NCI-H524 (cell line): ENCODE measurements at places on chromosomes 16 and 17.

GRCh38 chr16:66397736-66398433, 29.2 kb upstream of the BEAN1 start:
- DNase-seq, result no peak

DNA sequence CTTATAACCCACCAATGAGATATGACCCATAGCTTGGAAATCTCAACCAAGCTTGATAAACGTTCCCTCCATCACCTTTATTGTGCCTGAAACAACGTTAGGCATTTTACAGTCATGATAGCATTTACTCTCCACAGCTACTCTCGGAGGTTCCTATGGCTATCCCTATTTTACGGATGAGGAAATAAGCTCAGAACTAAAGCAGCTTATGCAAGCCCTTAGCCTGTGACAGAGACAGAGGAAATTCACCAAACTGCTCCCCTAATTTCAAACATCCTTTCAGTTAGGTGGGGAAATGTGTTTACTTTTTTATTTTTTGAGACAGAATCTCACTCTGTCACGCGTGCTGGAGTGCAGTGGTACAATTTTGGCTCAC, 18.7 kb downstream of the DCUN1D3 start:
- no peak for DNase-seq

DNA sequence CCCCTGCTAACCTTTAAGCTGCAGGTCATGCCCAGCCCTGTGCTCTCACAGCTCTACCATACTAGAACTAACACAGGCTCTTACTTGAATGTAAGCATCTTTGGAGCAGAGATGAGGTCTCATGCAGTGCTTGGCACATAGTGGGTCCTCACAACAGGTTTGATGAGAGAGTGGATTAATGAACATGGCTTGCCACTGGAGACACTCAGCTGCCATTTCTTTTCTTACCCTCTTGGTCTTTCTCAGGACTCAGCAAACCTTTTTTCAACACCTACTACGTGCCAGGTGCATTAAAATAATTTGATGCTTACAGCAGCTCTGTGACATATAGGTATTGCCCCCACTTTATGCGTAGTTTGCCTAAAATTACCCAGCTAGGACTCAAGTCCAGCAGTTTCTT, 133.2 kb downstream of the MSI2 start:
- no peak for DNase-seq

DNA sequence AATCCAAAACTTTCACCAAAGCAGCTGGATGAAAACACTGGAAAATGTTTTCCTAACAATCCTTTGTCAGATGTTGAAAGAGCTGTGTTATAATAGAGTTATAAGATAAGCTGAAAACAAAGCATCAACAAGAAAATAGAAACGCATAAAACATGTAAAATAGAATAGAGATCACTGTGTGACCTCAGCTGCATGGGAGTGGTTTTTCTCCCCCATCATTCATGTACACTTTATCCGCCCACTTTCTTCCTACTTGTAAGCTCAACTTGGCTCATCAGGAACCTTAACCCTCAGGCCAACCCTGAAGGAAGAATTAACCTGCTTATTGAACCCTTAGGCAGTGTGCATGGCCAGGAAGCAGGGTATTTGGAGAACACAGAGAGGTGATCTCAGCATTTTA, 238.5 kb upstream of the PMFBP1 start:
- no peak for DNase-seq

DNA sequence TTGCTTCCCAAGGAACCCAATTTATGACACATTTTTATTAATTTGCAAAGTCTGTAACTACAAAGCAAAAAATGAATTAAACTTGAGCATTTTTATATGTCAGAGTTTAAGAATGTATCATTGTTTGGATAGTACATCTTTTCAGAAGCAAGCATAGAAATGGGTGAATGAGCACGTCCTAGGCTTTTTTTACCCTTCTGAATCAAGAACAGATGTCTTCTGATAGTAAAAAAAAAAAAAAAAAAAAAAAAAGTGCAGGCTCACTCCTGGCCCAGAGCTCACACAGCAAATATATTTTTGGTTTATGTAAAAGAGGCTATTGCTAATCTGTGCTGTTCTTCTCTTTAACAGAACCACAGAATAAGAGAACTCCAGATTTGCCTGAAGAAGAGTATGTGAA, 6.3 kb downstream of the TERF2IP start:
- no peak for DNase-seq

DNA sequence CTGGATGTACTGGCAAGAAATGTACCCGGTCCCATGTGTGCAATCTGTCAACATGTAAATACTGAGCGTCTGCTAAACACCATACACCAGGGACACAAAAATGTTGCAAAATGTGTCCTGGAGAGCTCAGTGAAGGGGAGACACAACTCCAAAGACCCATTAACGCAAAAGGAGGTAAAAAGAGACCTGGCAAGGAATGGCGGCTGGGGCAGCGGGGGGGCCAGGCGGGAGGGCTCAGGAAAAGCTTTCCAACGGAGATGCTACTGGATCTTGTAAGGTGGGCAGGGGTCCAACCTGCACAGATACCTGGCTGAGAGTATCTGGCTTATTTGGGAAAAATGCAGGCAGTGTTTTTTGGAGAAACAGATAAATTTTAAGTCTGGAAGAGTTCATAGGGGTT, 40.7 kb downstream of the ADCY9 start:
- no peak for DNase-seq

GRCh38 chr17:14107889-14108288, 38.6 kb downstream of the COX10 start:
- no peak for DNase-seq

DNA sequence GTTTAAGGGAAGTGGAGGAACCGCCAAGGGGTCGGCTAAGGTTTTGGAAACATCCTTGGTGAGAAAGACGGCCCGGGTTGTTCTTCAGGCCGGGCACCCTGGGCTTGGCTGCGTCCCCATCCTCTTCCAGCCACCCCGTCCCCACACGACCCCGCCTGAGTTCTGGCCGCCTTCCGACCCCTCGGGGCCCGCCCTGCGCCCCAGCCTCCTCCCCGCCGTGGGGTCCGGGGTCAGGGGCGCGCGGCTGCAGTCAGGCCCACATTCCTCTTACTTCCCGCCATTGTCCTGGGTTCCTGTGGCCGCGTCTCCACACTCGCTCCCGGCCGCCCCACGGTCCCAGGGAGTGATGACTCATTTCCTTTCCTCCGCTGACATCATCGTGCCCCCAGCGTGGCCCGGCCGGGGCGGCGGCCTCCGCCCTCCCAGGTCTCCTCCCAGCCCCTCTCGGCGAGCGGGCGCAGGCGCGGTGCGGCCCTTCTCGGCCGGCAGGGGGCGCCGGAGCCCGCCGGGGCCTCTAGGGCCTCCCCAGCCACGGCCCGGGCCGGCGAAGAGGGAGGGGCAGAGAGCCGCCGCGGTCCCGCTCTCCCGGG, 59.6 kb downstream of the WSB1 start:
- DNase-seq, result peak; percentile 78

DNA sequence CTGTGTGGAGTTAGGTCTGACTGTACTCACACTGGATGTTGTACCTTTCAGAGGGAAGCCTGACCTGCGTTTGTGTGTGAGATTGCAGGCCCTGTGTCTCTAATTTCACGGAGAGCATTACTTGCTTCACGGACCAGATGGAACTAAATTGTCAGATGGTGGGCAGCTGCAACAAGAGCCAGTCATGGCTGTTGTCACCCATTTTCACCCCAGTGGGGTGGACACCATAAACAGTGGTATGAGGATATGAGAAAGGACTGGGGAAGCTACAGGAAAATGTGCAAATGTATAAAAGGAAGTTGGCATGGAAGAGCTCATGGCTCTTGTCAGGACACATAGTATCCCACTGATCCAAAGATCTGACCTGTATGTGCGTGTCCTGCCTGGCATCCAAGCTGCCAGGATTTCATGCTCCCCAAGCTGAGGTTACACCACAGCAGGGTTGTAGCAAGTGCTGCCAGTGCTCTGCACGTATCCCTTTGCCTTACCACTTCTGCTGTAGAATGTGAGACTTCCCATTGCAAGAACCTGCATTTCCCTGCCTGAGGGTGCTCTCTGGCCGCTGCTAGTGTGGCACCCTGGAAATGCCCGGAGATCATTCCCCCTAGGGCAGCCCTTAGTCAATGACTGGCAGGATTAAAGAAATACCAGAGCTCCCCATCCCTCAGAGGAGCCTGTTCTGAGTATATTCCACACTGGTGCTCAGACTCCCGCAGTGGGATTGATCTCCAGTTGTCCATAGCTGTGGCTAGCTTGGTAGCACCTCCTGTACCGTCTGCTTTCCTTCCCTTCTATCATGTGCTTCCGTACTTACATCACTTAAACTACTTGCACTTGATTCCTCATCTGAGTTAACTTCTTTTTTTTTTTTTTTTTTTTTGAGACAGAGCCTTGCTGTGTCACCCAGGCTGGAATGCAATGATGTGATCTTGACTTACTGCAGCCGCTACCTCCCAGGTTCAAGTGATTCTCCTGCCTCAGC, 70.4 kb upstream of the TANC2 start:
- peak; percentile 29 for DNase-seq

- DNase-seq, result no peak
Measured at GRCh38 chr17:67017910-67018309, 26.4 kb upstream of the CACNG1 start.
